ENCODE measurements at places on chromosomes 1 and 21.

GRCh38 chr1:77539519-77540142 is 142.8 kb downstream of the ZZZ3 start:
- DNase-seq, result no peak

DNA sequence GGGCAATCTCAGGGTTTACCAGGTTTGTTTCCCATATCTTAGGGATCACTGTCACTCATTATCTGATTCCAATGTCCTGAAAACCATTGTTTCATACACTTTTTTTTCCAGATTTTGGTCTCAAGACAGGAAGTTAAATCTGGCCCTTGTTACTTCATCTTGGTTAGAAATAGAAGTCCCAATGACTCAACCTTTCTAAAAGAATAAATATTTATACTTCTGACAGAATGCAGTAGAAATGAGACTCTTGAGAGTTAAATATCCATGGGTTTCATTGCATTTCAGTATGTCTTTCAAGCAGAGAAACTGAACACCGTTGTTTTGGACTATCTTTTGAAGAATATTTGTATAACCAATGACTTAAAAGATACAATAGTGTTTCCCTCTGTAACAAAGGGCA is 19.8 kb upstream of the VCAM1 start:
- no peak for DNase-seq

DNA sequence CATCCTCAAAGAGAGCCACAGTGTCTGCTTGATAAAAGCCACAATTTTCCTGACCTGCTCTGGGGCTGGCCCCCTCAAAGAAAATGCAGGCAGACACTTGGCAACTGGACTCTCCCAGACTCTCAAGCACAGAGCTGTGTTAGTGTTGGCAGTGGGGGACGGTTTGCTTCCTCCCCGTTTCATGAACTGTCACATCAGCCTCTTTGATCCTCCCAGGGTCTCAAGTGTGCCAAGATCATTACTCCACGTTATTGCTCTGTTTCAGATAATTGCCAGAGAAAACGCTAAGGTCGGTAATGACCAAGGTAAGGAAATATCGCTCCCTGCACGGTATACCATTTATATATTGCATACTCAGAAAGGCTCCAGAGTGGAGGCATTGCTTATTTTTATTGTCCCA is 138.8 kb downstream of the NTMT2 start:
- DNase-seq, result no peak

- DNase-seq, result peak; percentile 55
Measured at GRCh38 chr1:110087812-110088738, 17.6 kb upstream of the ALX3 start.

DNA sequence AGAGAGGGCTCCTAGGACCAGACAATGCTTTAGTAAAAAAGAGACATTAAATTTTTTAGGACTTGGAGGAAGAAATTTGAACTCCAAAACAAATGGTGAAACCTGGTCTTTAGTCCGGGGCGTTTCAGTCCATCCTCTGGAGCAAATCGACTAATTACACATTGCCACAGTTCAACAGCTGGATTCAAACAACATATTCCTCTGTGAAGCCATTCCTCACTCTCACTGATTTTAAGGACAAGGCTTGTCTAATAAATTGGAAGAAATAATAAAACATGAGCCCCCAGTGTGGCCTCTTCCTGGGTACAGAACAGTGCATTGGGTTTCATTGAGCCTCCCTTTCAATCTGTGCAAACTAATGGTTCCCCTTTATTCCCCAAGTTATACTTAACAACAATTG is 165.1 kb downstream of the UCK2 start:
- DNase-seq, result no peak

DNA sequence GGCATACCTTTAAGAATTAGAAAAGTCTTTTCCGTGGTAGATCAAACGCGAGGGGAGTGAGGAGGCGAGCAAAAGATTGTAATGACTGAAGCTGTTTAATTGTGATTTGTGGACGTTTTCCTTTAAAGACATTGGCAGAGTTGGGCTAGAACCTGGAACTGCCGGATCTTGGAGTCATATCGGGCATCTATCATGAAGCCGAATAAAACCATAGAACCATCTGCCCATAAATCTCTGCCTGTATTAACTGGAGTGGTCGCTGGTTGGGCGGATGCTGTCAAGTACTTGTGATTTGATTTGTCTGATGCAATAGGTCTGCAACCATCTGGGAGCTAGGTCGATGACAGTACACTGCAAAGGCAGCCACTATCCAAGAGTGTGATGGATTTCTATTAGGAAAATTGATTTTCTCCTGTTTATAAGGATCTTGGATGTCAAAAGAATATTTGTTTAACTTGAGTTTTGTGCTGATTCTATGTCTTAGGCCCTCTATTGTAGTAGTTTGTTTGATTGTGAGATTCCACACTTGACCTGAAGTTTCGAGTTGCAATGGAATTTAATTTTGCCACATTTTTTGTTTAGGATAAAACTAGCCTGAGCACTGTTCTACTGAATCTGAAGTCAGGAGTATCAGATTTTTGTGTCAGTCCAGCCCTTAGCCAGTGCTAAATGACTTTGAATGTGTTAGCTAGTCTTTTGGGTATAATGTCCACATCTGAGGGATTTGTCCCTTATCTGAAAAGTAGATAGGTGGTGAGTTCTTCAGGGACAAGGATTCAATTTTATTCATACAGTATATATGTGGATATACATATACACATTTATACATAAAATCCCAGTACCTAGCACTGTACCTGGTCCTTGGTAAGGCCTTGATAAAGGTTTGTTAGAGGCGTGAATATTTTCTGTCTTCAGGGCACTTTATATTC is 1.2 kb downstream of the SARS1 start:
- DNase-seq, result peak; percentile 64

DNA sequence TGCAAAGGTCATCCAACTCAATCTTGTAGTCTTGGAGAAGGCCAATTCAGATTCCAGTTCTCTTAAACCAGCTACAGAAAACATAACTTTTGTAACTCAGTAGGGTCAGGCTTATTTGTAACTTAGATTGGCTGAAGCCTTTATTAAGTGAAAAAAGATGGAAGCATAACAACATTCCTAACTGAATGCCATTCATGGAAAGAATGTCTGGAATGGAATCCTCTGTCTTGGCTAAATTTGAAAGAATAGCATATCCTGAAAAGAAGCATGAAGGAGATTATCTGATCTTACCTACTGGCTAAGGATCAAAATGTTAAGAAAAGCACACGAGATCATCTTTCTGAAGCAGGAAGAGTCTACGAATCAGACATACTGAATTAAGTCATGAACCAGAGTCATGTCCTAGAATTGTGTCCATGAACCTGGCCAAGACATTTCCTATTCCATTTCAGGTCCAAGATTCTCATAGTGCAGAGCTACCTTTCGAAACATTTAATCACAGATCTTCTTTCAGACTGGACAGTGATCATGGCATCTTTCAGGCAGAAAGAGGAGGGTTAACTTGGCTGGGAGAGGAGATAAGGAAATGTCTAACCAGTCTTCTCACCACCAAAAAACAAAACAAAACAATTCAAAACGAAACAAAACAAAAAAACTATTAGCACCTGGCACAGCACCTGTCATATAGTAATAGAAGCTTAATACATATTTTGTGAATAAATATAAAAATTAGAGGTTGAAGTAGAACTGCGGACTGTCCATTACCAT is 75.6 kb downstream of the XCL2 start:
- DNase-seq, result no peak

DNA sequence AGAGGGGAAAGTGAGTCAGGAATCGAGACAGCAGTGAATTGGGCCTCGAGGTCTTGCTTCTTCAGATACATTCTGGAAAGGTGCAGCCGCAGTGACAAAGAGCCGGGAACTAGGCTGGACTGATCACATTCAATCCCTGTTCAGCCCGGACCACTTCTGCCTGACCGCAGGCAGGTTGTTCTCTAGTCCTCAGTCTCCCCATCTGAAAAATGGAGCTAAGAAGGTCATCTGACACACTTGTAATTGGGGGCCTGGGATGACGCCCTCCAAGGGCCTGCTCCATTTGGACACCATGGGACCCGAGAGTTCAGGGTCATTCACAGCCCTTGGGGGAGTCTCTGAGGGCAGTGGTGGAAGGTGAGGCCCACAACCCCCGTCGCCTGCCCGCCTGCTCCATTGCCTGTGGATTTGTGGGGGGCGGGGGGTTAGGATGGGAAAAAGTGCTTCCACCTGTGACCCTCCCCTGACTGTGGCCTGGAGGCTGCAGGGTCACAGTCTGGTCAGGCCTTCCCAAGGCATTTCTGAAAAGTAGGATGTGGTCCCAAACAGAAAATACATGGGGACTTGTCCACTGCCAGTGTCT is 87.9 kb upstream of the CSF3R start:
- DNase-seq, result no peak

DNA sequence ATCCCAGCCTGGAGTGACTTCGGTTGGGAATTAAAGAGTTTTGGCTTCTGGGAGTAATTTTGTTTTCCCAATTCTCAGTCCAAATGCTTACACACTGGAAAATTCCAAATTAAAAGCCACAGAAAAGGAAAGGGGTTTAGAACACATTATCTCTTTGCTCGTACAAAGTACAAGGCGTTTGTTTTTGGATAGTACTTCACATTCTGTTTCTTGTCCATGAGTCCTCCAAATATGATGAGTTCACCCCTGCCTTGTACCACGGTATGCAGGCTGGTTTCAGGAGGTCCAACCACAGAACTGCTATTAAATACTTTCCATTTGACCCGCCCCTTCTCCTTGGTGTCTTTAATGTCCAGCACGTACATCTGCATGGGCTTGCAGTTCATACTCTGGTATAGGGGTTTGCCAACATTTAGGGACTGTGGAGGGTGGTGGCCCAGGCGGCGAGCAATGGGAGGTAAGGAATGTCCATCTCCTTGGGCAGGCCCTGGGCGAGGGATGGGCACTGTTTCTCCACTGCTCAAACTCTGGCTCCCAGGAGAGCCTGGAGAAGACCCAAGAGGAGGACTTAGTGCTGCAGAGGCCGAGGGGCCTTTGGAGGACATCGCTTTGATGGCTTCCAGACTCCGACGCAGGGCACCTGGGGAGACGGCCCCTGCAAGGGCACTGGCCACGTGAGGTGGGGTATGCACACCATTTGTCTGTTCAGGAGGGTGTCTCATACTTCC is 13.7 kb upstream of the CPLANE2 start:
- DNase-seq, result no peak

DNA sequence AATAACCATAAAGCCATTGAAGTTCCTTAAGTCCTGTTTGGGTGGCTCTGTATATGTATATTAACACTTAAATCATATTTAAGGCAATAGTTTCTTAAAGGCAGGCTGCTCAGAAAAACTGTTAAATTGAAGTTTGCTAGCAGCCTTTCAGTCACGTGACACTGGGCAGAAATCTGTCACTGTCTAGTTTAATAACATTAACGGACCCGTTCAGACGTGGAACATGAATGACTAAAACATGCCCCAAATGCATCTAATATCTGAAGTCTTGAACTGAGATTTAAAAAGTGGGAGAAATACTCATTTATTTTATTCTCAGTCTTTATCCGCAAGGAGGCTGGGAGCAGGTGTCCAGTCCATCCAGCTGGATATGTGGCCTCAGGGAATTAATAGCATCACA is 3.3 kb upstream of the SPATA1 start:
- no peak for DNase-seq

DNA sequence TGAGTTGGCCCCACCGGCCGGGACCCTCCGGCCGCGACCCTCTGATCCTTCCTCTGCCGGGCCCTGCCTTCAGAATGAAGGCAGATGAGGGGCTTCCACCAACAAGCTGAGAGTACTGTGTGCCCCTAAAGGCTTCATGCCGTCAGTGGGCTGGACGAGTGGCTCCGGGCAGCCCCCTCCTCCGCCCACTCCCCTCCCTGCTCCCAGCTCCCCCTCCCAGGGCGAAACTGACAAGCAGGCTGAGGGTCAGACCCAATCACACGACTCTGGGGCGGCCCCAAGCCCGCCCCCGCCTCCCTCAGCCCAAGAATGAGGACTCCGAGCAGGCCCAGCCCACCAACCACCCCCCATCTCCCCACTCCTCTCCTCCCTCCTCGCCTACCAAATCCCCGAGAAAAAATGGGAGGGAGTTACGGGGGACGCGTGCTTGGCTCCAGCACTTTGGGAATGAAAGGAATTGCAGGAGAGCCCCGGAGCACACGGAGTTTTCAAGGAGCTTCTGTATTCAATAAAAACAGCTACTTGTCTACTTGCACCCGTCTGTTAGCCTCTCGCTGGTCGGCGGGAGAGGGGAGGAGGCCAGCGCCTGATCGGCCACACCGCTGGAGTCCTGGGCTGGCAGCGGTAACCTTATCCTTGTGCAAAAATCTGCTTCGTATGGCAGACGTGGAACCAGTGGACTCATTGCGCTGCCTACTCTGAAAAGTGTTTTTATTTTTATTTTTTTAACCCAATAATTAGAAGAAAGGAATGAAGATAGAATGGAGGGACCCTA is at the start of gene COL11A1:
Gene COL11A1 (minus strand): TSS at position 147 of the 775 bp plus-strand sequence. CDS start 344 bp downstream, outside the sequence.
- no peak for DNase-seq
